ENCODE measurements at places on chromosomes 4 and X.

- peak overlapping the region; percentile 75 for H3K4me3 ChIP-seq
- no peak overlapping the region for H3K27ac ChIP-seq
- no peaks in the 10 kb centered on the region for H3K27me3 ChIP-seq
- H3K36me3 ChIP-seq: no peaks in the 10 kb centered on the region
- peaks cover 31% of the 10 kb centered on the region for H3K4me1 ChIP-seq
Observed at GRCh38 chrX:153469811-153470410, 465 bp downstream of the HAUS7 start.

DNA sequence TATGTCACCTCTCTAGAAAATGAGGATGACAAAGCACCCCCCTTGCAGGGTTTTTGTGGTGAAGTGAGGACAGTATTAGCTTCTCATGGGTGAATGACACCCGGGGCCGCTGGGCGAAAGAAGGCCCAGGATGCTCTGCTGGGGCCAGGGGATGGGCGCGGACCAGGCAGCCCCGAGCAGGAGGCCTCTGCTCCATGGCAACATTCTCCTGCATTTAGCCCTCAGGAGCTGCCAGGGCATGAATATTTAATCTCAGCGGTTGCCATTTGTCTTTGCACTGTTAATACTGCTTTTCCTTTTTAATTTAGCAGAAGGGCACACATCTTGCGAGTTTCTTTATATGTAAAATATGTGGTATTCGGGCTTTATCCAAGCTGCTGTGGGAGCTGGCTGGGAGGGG lies 30.3 kb upstream of the PSAPL1 start:
- no peak for DNase-seq
- no peaks in the 10 kb centered on the region for H3K36me3 ChIP-seq
- no peak overlapping the region for H3K4me3 ChIP-seq
- no peaks in the 10 kb centered on the region for H3K4me1 ChIP-seq
- peaks cover 13% of the 10 kb centered on the region for H3K27me3 ChIP-seq

DNA sequence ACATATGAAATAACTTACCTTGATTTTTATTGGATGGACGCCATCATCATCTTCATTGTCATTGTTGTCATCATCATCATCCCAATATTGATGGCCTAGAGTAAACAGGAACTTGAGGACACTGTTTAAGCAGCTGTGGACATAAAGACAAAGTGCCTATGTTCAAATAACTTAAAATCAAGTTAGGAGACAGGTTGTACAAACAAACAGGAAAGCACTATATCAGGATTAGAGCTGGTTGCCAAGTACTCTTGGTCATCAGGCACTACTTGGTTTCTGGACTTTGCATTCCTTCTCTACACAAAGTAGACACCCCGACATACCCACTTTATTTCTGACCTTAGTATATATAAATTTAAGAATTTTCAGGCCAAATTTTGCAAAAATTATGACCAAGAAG lies 608.6 kb downstream of the KLHL13 start:
- no peaks in the 10 kb centered on the region for H3K27me3 ChIP-seq
- no peak overlapping the region for H3K4me3 ChIP-seq
- no peaks in the 10 kb centered on the region for H3K4me1 ChIP-seq
- no peaks in the 10 kb centered on the region for H3K36me3 ChIP-seq

DNA sequence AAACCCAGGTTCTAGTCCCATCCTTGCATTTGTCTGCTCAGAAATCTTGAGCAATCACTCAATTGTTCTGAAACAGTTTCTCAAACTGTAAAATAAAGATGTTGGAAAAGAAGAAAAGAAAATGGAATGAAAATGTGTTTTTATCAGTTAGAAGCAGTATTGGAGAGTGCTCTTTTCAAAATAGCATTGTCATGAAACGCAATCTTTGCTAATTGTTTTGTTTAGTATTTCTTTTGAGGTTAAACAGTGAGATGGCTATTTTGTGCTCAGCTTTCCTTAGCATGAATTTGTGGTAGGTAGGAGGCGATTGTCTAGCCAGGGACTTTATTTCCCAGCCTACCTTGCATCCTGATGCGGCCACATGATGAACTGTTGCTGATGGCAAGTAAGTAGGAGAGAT lies 10.6 kb upstream of the HPF1 start:
- no peak overlapping the region for H3K4me3 ChIP-seq
- DNase-seq: no peak
- no peaks in the 10 kb centered on the region for H3K36me3 ChIP-seq
- peaks cover 3% of the 10 kb centered on the region for H3K4me1 ChIP-seq
- peaks cover 2% of the 10 kb centered on the region for H3K27me3 ChIP-seq

- DNase-seq: no peak
- H3K4me3 ChIP-seq: no peak overlapping the region
- no peaks in the 10 kb centered on the region for H3K36me3 ChIP-seq
Observed at GRCh38 chr4:57763070-57763469, 652.9 kb upstream of the IGFBP7 start.

DNA sequence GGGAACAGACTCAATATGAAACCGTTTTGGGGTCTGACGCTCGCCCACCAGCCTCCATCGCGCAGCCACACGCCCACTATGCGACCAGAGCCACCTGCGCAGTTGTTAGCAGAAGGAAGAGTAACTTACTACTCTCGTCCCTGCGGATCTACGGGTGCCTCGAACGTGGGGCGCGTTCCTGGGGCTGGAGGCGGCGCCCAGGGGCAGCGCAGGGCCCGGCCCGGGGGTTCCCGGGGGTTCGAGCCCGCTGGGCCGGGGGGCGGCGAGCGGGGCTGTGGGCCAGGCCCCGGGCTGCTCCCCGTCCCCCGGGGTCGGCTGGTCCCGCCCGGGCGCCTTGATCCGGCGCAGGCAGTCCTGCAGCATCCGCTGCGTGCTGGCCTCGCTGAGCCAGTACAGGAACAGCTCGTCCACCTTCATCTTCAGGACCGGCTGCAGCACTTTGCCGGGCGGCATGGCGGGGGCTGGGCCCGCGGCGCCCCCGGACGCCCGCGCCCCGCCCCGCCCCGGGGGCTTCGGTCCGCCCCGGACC lies 404 bp downstream of the PPP2R3B start:
- peaks cover 14% of the 10 kb centered on the region for H3K4me1 ChIP-seq
- no peak overlapping the region for H3K27ac ChIP-seq
- no peak for DNase-seq
- no peaks in the 10 kb centered on the region for H3K36me3 ChIP-seq

DNA sequence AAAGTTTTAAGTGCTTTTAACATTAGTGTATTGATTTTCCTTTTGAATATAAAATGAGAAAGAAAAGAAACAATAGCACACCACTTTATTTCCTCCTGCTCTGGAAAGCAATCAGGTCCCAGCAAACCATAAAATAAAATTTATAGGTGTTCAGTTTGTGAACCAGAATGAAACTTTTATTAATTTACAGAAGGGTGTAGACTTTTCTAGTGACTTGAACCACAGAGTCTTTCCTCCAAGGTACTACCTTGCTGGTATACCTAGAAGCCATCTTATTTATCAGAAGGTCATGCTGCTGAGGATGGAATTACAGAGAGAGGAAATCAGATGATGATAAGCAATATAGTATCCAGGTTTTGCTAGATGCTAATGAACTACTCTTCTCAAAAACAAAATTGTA lies 27.6 kb upstream of the RPS6KA3 start:
- peaks cover 8% of the 10 kb centered on the region for H3K27me3 ChIP-seq
- no peak overlapping the region for H3K27ac ChIP-seq
- no peaks in the 10 kb centered on the region for H3K36me3 ChIP-seq

GRCh38 chr4:176565049-176565448 lies 227.7 kb downstream of the VEGFC start:
- DNase-seq: no peak
- H3K27me3 ChIP-seq: peaks cover 8% of the 10 kb centered on the region
- no peaks in the 10 kb centered on the region for H3K4me1 ChIP-seq

DNA sequence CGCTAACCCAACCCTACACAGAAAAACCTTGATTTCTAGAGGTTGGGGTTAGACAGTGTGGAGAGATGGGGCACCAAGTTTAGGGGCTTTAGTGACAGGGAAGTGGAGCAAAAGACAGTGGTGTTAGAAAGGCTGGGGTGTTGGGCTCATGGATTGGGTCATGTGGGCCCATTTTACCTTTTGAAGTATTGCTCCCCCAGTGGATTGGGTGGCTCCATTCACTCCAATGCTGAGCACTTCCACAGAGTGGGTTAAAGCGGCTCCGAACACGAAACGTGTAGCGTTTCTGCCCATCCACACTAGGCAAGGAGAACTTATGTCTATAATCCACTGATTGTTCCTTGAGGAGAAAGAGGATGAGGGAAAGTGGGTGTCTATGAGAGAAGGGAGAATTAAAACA lies 2.3 kb downstream of the IL2RG start:
- peaks cover 4% of the 10 kb centered on the region for H3K4me1 ChIP-seq
- no peaks in the 10 kb centered on the region for H3K36me3 ChIP-seq
- H3K27me3 ChIP-seq: no peaks in the 10 kb centered on the region
- no peak for DNase-seq
- no peak overlapping the region for H3K4me3 ChIP-seq

DNA sequence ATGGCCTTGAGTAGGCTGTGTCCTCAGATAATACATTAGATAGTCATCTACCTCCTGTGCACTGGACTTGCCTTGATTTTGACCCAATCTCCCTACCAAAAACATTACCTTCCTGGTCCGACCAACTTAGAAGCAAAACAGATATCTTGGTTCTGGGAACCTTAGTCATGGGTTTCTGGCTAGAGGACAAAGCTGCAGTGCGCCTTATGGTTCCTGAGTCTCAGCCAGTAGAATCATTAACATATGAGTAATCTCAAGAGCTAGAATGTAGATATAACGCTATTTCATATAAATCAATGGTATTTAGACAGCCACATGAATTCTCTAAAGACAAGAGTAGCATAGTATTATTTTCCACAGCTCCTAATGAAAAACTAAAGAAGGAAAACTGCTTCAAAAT lies 83.1 kb downstream of the GRIA3 start:
- H3K4me3 ChIP-seq: no peak overlapping the region
- H3K36me3 ChIP-seq: no peaks in the 10 kb centered on the region
- DNase-seq: no peak
- no peaks in the 10 kb centered on the region for H3K27me3 ChIP-seq

DNA sequence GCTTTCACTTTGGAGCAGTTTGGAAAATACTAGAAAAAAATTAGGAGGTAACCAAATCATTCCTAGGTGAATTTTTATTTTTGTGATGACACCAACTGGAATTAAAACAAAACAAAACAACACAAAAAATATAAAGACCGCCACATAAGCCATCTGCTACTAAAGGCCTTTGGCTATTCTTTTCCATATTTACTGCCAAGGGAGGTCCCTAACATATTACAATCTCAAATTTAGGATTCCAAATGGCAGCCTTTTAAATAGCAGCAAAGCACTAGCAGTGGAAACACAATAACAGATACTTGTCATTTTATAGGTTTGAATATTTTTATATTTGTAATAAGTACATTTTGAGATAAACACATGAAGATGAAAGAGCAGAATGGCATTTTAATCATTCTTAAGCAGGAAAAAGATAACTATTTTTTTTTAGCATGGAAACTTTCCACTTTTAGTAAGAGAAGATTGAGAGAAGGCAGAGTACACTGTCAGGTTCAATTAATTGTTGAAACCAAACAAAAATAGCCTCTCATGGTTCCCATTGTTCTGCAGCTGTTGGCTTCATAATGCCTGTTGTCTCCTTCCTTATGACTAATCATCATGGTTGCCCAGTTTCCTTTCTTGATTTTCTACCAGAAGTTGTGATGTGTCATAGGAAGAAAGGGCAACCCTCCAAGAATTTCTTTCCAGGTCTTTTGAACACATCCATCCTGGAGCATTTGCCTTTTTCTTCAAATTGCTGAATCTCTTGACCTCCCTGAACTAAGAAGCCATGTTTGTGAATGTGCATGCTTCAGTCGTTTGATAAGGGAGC lies 219.0 kb upstream of the EMCN start:
- H3K27me3 ChIP-seq: no peaks in the 10 kb centered on the region
- no peak overlapping the region for H3K4me3 ChIP-seq
- H3K4me1 ChIP-seq: peaks cover 22% of the 10 kb centered on the region
- H3K27ac ChIP-seq: peak overlapping the region; percentile 53

- DNase-seq: no peak
- H3K36me3 ChIP-seq: no peaks in the 10 kb centered on the region
- H3K4me3 ChIP-seq: no peak overlapping the region
- H3K4me1 ChIP-seq: peaks cover 10% of the 10 kb centered on the region
- no peaks in the 10 kb centered on the region for H3K27me3 ChIP-seq
- no peak overlapping the region for H3K27ac ChIP-seq
Observed at GRCh38 chr4:10504570-10505179, 47.4 kb upstream of the ZNF518B start.

DNA sequence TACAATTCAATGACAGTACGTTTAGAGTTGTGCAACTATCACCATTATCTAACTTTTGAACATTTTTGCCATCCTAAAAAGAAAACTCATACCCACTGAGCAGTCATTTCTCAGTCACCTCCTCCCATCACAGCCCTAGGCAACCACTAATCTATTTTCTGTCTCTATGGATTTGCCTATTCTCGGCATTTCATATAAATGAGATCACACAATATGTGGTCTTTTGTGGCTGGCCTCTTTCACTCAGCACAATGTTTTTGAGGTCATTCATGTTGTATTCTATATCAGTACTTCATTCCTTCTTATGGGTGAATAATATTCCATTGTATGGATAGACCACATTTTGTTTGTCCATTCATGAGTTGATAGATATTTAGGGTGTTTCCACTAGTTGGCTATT lies 103.0 kb downstream of the PPEF1 start:
- H3K36me3 ChIP-seq: no peaks in the 10 kb centered on the region
- no peak overlapping the region for H3K4me3 ChIP-seq
- no peak overlapping the region for H3K27ac ChIP-seq
- DNase-seq: no peak

Measured in osteocyte (in vitro differentiated cells).